ENCODE measurements at places on chromosomes 11 and 22.

- DNase-seq, result no peak
These were observed 27.2 kb downstream of the IGSF9B start for GRCh38 chr11:133929401-133930052.

DNA sequence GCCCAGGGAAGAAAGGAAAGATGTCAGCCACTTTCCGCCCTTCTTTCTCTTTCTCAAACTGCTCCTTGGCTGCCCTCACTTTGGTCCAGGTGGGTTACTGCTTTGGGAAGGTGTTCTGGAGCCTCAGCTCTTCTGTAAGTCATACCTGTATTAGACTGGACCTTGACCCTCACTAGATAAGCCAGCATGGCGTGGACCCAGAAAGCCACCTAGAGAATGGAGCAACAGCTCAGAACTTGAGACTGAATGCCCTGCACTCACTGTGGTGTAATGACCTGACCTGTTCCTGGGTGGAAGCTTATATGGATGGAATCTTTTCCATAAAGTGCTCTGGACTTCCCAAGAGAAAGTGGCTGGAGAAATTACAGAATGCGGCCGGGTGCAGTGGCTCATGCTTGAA lies 15.6 kb downstream of the ACP2 start:
- DNase-seq, result no peak

GRCh38 chr11:11604370-11604990 lies 17.3 kb downstream of the GALNT18 start:
- no peak for DNase-seq

GRCh38 chr11:117510646-117511045 lies 183.0 kb downstream of the CEP164 start:
- DNase-seq, result no peak

- no peak for DNase-seq
These were observed 69.8 kb downstream of the PRR5L start for GRCh38 chr11:36365907-36366306.

DNA sequence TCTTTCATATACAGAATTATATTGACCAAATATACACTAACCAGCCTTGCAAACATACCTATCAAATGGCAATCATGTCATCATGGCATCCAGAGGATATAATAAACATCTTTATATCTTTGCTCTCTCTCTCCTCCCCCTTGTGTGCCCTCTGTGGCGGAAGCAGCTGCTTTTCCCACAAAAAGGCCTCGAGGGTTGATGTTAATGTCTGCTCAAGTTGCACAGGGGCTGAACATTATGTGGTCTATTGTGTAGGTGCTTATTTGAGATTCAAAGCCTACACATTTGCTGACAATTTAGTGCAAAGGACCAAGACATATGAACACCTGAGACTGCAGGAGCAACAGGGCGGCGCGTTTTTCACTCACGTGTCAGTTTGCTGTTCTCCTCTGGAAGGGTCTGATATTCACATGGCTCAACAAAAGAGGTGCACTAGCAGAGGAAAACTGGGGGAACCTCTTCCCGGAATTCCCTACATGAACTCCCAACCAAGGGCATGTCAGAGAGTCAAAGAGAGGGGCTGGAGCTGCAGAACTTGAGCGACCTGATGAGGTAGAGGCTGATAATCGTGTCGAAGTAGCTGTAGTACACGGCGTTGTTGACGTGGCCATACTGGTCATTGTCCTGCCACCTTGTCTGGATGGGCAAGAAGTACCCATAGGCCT lies 138.8 kb downstream of the RCN1 start:
- no peak for DNase-seq

GRCh38 chr11:111719379-111719778 lies 46.8 kb downstream of the PPP2R1B start:
- DNase-seq, result no peak

- DNase-seq, result peak; percentile 9
These were observed 9.0 kb upstream of the AHNAK start for GRCh38 chr11:62555464-62556107.

GRCh38 chr22:49055406-49055805 lies 772.3 kb downstream of the BRD1 start:
- no peak for DNase-seq

All from hematopoietic multipotent progenitor cell treated with erythropoietin and hydrocortisone succinate and interleukin-3 and kit ligand, for 15 days (in vitro differentiated cells).